ENCODE measurements at places on chromosomes 11 and 22.

DNA sequence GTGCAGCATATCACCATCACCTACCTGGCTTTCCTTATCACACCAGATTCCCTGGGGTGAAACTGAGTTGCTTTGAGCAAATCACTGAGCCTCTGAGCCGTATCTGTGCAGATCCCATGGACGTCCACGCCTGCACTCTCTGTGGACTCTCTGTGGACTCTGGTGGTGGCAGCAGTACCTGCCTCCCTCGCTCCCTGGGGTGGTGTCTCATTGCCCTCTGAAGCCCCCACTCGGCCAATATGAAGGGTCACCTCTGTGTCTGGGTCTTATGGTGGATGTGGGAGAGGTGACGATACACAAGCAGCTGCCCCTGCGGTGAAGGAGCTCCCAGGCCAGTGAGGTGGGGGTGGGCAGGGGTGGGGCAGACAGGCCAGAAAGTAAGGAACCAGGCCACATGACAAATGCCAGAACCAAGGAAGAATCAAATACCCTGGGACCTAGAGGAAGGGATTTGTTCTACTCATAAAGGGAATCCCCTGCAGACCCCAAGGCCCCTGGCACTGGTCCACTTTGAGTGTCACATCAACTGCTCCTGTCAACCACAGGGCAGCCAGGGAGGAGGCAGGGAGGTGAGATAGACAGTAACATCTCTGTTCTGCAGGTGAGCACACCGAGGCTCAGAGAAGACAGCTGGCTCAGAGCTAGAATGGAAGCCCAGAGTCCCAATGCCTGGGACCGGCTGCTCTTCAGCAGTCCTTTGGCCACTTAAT, 9.2 kb upstream of the CHST1 start:
- DNase-seq: no peak

- DNase-seq: peak; percentile 76
Measured at GRCh38 chr22:20507253-20508066, at the start of gene MED15. Gene MED15 (plus strand): TSS chr22:20507610. CDS start chr22:20507679, 69 bp downstream.

- DNase-seq: no peak
Measured at GRCh38 chr22:46741974-46742519, 4.0 kb upstream of the CERK start.

DNA sequence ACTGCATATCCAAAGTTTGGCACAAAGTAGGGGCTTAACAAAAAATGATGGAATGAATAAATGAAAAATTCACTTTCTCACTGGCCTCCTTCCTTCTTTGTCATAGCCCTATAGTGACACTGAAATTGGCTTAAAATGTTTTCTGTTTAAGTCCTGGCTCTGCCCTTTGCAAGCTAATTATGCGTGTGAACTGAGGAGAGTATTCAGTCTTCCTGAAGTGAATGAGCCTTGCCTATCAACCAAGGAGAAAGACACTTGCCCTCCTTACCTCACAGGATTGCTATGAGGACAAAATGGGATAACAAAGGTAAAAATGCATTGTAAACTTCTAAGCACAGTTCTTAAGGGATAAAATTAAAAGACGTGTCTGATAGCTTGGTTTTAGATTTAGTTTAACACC, 729.8 kb upstream of the ANO3 start:
- no peak for DNase-seq

GRCh38 chr11:131839326-131839725, 468.9 kb downstream of the NTM start:
- no peak for DNase-seq

DNA sequence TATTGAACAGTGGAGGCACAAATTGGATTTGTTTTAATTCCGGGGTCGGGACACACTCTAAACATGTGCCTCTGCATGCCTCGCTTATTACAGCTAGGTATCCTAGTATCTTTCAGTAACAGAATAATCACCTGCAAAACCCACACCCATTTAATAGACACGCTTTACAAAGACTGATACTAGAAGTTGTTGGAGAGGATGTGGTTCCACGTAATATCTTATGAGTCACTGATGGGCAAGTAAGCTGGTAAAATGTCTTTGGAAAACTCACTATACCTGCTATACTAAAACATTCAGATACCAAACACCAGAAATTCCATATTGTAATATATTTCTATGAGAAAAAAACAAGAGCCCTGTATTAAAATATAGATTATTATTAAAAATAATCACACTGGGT, 84.0 kb downstream of the GGTLC2 start:
- DNase-seq: no peak

GRCh38 chr11:22466809-22467208, 128.6 kb downstream of the SLC17A6 start:
- no peak for DNase-seq

DNA sequence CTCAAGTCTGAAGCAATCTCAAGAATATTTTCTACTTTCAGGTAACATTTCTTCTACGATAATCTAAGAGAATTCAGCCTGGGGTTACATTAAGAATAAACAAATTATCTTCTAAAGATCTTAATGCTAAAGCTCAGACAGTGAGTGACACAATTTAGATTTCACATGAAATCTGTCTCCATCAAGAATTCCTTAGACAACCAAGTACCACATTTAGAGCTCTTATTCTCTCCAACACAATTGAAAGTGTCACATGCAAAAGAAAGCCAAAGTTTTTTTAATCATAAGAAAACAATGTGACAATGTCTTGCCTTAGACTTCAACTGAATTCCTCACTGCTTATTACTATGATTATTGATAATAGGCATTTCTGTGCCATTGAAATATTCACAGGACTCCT, 60.7 kb upstream of the FAT3 start:
- DNase-seq: no peak

- DNase-seq: no peak
Measured at GRCh38 chr22:19714312-19715187, at the start of gene SEPTIN5. Gene SEPTIN5 (plus strand): TSS chr22:19714503. CDS start chr22:19714589, 86 bp downstream.

GRCh38 chr11:92211576-92212167, 12.9 kb upstream of the FAT3 start:
- no peak for DNase-seq

GRCh38 chr22:50274311-50274710, 4.1 kb upstream of the MAPK11 start:
- DNase-seq: no peak

DNA sequence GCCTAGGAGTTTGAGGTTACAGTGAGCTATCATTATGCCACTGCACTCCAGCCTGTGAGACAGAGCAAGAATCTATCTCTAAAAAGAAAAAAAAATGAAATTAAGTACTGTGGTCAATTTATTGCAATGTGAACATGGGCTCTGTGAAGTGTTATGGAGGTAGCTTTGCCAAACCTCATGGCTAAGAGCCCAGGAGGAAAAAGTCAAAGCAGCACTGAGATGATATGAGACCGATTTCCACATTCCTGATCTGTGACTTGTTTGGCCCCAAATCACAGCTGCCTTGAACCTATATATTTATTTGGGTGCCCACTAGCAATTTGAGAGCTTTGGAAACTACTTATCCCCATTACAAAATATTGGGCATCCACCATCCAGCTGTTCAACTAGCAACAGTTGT, 29.8 kb upstream of the TMEM135 start:
- no peak for DNase-seq

- no peak for DNase-seq
Measured at GRCh38 chr11:26297189-26297975, 34.5 kb upstream of the ANO3 start.

DNA sequence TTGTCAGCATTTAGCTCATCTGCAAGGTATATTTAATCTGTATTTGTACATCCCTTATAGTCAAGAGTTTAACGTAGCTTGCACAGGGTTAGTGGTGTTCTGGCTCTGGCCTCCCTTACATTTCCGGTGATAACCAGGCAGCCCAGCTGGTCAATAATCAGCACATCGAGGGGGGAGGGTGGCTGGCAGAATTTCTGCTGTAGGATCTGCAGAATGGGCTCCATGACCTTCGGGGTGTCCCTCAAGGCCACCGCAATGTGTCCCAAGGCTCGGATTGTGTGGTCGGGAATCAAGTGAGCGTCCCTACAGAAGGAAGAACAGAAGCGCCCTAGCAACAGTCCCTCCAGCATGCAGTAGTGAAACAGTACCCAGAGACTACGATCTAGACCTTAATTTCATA, 25.1 kb downstream of the SERPIND1 start:
- DNase-seq: no peak

GRCh38 chr22:26642465-26643417, 14.6 kb upstream of the MIAT start:
- peak; percentile 65 for DNase-seq
